ENCODE measurements at places on chromosomes 2 and 18.
A peak's percentile ranks its signal among the peaks of the same experiment; 100 is the strongest.

DNA sequence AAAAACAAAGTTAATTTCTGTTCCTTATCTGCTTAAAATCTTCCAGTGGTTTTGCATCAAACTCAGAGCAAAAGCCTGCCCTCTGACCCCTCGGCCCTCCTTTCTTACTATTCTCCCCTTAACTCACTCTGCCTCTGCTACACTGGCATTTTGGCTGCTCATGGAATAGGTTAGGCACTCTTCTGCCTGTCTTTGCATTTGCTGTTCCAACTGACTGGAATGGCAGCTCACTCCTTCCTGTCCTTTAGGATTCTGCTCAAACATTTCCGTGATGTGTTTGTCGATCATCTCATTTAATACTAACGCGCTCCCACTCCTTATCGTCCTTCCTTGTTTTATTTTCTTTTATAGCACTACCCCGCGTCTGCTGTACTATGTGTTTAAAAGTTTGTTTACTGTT lies 815 bp downstream of the CEBPZ start:
- DNase-seq: no peak

- no peak for DNase-seq
Observed at GRCh38 chr18:37955201-37955600, 389.6 kb upstream of the CELF4 start.

GRCh38 chr2:115174651-115175050 lies 732.2 kb downstream of the DPP10 start:
- DNase-seq: no peak

- DNase-seq: no peak
Observed at GRCh38 chr18:10805587-10806118, 279.8 kb downstream of the NAPG start.

GRCh38 chr2:212274215-212274614 lies 264.4 kb downstream of the ERBB4 start:
- DNase-seq: no peak

GRCh38 chr2:239537633-239538356 lies 137.0 kb upstream of the HDAC4 start:
- no peak for DNase-seq

- no peak for DNase-seq
Observed at GRCh38 chr18:47209171-47209570, 33.0 kb upstream of the IER3IP1 start.

DNA sequence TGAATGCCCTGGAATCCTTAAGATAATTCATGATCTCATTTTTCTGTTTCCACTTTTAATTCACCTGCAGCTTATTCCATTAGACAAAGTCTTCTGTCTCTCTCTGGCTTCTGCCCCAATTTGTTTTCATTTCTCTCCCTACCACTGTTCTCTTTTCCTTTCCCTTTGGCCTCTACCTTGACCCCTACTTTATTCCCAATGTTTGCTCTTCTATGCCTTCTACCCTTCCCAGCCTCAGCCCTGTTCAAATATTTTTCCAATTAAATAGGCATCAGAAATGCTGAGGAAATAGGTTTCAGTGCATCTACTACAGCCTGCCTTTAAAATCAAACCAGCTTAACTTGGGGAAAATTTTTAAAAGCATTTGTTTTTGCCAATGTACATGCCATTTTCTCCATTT lies 443.7 kb upstream of the CWC22 start:
- DNase-seq: no peak

- no peak for DNase-seq
Observed at GRCh38 chr2:69163109-69163508, 150.1 kb downstream of the ANTXR1 start.

DNA sequence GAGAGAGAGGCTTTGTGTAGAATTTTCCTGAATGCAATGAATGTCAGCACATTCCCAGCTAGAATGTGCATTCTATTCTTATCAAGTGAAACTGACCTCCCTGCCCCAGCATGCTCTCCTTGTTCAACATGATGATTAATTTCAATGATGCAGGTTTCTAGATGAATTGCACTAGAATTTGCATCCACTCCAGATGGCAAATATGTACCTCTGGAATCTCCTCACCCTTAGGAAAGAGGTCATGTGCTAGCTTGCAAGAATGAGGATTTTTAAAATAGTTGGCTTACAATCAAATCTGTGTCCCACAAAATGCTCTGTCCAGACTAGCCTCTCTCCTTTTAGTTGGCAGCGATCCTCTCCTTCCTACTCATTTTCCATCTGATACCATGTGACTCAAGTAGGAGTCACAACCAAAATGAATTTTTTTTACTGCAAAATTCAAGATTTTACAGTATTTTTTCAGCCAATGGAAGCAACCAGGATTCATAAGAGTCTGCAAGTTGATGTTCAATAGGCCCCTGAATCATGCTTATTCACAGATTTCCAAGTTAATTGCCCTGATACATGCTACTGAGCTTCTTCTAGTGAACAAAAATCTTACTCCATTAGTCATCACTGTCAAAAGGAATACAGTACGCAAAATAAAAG lies 21.0 kb upstream of the STAT4 start:
- no peak for DNase-seq

DNA sequence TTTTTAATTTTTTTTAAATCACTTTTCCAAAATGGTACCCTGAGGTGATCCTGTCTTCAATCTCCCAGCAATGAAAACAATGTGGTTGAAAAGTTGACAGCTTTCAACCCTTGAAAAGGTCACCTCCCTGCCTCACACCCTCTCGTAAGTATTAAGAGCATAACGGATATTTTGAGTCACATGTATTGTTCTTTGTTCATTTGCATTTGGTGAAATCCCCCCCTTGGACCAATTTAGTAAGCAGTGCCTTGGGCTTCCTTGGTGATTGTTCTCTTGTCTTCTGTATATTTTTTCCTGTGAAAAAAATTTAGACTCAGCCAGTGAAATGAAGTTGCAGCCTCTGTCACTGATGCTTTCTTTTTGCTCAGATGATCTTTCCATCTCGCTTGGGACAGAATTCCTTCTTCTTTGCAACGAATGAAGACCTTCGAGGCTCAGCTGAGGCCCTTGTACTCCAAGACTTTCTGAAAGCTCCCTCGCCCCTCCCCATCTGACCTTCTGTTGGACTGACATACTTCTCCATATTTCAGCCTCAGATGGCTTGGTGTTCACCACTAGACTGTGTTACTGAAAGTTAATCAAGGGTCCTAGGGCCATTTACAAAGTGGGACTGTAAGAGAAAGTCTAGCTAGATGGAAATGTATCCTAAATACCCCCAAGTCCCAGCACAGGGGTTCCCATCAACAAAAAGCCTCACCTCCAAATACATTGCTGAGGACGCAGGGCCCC lies 158.4 kb downstream of the BCL2 start:
- no peak for DNase-seq

DNA sequence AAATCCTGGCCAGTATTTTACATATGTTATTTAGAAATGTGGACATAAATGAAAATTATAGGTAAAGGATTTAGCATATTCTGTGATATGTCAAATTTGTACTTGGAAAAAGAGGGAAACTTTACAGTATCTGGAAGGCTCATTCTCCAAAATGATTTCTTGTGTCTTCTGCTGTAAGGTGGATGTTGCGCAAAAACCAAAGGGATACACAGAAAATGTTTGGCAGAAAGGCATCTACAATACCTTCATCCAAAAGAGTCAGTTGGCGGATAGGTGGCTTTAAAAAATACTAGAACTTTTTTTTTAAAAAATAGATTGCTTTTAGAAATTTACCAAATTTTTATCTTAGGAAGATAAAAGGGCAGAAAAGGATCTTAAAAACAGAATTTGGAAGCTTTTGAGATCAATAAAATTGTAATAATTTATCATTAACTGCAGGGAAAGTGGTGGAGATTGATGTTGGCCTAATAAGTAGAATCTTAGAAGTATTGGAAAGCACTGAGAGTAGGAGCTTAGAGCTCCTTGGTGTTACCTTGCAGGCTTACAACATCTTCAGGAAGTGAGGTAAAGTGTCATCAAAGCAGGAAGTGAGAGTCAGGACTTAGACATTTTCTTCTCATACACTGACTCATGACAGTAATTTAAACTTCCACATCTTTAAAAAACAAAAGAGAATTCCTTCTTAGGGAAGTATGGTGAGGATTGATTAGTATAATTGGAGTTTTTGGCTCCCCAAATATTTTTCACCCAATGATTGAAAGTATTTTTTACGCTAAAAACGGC lies 2.1 kb downstream of the NABP1 start:
- DNase-seq: peak; percentile 60

GRCh38 chr2:226623587-226624368 lies 175.8 kb downstream of the IRS1 start:
- no peak for DNase-seq

DNA sequence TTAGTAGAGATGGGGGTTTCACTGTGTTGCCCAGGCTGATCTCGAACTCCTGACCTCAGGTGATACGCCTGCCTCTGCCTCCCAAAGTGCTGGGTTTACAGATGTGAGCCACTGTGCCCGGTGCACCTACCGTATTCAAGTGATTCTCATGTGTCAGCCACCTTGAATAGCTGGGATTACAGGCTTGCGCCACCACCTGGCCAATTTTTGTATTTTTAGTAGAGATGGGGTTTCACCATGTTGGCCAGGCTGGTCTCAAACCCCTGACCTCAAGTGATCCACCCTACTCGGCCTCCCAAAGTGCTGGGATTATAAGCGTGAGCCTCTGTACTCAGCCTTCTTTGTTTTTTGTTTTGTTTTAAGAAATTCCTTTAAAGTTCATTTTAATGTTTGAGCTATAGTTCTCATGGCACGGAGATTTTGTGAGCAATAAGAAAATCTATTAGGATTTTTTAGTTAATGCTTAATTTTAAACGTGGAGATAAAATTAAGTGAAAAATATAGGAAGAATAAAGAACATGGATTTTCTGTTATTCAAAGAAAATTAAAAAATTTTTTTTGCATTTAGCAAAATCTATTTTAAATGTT lies 242.6 kb downstream of the PHLPP1 start:
- DNase-seq: peak; percentile 28

DNA sequence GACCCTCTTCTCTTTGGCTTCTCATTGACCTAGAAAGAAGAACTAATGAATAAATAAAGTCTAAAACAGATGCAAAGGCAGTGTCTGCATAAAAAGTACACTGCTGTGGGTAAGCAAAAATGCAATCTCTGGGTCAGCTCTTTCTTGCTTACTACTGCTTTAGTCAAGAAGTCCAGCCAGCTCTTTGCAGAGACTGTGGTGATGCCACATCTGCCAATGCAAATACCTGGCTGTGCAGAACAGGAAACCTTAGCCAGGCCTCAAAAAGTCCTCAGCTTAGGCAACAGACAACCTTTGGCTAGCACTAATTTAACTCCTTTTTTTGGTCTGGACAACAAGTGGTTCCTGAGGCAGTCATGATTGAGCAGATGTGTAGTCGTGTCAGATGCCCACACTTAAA lies 73.6 kb upstream of the RND3 start:
- DNase-seq: no peak

GRCh38 chr2:18473241-18474181 lies 86.9 kb downstream of the RDH14 start:
- DNase-seq: no peak

- DNase-seq: no peak
Observed at GRCh38 chr2:83596592-83597282, 862.3 kb downstream of the SUCLG1 start.

DNA sequence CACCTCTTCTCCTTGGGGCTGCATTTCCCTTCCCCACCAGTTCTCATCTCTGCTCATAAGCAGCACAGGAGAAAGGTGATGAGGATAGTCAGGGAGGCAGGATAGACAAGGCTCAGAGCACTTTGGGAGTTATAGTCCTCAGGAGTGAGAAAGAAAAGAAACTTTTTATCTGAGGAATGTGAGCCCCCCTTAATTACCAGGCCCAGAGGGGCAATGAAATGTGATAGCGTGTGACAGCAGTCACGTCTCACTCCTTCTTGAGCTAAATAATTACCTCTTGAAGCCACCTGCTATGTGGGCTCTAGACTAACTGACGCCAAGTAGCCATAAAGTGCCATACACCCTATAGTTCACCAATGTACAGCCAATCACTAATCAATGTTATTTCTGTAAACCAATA lies 105.8 kb downstream of the SPP2 start:
- DNase-seq: no peak

- no peak for DNase-seq
Observed at GRCh38 chr2:196104066-196104465, 35.4 kb upstream of the DNAH7 start.

DNA sequence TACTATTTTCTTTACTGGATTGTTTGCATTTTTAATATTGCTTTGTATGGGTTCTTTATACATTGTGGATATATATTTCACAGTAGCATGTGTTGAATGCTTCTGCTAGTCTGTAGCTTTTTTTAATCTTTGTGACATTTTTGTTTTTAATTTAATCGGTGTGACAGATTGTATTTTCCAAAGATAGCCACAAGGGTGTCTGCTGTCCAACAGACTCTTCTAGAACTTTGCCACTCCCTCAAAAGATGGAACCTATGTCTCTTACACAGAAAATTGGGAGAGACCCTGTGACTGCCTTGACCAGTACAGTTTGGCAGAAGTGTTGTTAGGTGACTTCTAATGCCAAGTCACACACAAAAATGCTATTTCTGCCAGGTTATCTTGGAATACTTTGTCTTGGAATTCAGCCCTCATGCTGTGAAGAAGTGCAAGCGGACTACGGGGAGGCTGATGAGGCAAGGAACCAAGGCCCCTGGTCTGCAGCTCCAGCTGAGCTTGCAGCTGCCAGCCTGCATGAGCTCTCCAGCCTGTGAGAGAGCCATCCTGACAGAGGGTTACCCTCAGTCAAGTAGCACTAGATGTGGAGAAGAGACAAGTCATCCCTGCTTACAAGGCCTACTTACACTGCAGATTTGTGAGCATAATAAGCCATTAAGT lies 110.8 kb downstream of the TDRD15 start:
- no peak for DNase-seq

DNA sequence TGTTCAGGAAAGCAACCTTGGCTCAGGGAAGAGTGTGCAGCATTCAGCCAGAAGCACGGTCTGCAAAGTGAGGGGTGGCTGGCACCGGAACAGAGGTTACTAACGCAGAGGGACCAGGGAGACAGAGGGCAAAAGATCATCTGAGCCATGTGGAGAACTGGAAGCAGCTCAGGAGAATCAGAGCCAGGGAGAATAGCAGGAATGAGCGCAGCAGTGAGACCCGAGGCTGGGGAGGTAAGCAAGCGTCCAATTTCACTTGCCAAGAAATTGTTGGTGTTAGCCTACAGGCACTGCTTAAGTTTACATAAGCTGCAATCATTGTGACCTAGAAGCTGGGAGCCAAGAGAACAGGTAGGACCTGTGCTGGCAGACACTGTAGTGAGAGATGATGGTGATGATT lies 372.6 kb upstream of the POU3F3 start:
- no peak for DNase-seq

DNA sequence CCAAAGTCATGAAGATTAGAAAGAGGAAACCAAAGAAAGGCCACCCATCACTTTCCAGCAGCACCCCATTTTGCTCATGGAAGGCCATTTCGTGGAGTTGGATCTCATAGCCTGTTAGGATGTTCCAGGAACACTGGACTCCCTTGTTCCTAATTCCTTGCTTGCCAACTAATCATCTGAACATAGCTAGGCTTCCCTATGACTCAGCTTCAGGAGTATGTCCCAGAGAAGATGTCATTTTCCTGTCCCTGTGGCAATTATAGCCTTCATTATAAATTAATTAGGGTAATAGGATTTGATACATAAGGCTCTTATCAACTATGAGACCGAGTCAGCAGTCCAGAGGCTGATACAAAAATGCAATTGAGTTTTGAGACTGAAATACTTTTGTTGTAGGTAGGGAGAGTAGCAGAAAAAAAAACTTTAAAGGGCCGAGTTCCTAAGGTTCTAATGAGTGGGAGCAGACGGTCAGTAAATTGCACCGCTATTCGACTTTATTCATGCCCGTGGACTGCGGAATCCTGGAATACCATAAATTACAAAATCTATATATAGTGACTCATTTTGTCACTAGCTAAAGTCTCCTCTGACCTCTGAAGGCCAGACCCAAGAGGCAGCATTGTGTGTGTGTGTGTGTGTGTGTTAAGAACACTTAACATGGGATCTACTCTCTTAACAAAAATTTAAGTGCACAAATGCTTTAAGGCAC lies 311.8 kb downstream of the FBXO15 start:
- no peak for DNase-seq
